ENCODE measurements at places on chromosomes 5 and 9.

DNA sequence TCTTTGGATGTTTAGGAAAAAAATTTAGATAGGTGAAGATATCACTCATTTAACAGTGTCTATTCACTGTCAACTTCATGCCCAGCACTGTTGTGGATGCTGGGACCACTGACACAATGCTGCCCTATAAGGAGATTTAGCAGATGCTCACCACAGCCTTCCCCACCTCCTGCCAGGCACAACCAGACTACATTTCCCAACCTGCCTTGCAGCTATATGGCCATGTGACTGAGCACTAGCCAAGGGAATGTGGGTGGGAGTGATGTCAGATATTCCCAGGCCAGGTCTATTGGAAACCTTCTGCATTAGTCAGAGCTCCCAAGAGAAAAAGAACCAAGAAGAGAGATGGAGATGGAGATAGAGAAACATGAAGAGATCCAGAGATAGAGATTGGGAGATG lies 302.6 kb upstream of the TAS2R1 start:
- no peak for DNase-seq

- peak; percentile 89 for DNase-seq
Observed at GRCh38 chr5:135222171-135222681, 176.8 kb downstream of the MACROH2A1 start.

DNA sequence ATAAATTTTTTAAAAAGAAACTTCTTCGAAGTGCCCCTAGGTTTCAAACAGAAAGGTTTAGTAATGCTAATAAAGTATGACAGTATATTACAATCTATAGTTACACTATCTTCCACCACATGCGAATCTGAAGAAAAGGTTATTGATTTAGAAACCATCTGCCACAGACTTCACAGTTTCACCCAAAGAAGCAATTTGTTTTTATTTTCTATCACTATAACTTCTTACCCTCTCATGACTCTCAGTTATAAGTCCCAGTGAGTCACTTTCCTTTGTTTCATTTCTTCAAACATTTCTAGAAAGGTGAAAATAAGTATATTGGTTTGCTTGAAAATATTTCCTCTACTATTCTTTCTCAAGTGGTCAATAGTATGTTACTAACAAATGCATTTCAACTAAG lies 93.6 kb downstream of the MCTP1 start:
- DNase-seq: no peak

- DNase-seq: no peak
Observed at GRCh38 chr9:78605041-78606000, 308.4 kb downstream of the PSAT1 start.

- no peak for DNase-seq
Observed at GRCh38 chr5:154264549-154265196, 74.1 kb downstream of the GALNT10 start.

DNA sequence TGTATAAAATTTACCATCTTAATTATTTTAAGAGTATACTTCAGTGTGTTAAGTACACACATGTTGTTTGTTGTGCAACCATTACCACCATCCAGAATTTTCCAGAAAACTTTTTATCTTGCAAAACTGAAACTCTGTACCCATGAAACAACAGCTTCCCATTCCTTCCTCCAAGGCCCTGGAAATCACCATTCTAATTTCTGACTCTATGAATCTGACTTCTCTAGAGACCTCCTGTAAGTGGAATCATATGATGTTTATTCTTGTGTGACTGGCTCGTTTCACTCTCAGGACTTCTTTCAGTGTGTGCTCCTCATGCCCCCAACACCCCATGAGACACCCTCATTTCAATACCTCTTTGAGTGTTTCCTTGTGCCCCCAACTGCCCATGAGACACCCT lies 60.4 kb upstream of the COL15A1 start:
- DNase-seq: no peak

DNA sequence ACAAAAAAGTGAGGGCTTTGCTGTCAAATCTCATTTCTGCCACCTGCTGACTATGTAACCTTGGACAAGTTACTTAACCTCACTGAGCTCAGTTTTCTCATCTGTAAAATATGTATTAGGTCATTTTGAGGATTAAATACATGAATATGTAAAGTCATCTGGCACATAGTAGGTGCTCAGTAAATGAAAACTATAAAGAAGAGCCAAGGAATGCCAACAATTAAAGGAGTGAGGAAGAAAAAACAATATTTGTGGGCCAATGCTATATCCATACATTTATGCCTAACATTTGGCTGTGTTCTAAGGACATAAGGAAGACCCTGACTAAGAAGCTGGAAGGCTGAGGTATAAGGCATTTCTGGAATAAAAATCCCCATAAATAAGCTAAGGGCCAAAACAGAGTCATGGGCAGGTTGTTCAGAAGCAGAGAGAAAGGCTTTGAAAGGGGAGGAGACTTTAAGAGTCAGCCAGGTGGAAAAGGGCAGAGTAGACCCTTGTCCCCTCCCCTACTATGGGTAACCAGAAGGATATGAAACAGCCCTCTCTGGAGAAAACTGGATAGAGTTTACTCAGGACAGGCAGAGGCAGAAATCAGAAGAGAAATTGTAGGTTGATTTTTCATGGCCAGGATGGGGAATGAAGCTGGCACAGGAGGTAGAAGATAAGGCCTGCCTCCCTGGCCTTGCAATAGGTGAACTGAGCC lies 47.6 kb upstream of the SIL1 start:
- DNase-seq: no peak

DNA sequence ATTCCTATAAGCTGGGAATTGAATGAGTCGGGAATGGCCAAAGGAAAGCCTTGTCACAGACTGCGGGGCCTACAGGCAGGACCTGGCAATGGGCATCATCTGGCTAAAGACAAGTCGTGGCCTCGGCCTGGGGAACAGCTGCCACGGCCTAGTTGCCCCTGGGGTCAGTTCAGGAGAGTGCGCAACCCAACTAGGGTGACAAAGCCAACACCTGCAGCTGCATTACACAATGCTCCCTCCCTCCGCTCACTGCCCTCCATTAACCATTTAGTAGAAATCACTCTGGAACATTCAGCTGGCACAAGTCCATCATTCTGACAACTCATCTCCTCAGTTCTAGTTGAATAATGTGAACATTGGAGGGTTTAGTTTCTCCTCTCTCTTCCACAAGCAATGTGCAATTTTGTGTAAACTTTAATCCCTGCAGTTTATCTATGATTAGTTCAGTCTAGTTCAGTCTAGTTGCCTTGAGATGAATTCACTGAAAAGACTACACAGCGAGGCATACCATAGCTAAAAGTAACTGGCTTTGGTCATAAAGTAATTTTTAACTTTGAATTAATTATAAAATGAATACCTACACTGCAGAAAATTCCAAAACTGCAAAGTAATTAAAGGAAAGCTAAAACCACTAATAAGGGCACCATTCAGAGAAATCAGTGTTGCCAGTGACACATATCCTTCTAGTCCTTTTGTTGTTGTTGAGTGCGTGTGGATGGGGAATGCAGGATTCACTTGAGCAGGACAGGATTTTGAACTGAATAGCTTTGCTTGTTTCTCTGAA lies 5.1 kb downstream of the GLDC start:
- DNase-seq: no peak

- DNase-seq: no peak
Observed at GRCh38 chr5:127872494-127872893, 169.3 kb downstream of the CCDC192 start.

GRCh38 chr5:68947986-68948385 lies 145.8 kb upstream of the SLC30A5 start:
- DNase-seq: no peak

DNA sequence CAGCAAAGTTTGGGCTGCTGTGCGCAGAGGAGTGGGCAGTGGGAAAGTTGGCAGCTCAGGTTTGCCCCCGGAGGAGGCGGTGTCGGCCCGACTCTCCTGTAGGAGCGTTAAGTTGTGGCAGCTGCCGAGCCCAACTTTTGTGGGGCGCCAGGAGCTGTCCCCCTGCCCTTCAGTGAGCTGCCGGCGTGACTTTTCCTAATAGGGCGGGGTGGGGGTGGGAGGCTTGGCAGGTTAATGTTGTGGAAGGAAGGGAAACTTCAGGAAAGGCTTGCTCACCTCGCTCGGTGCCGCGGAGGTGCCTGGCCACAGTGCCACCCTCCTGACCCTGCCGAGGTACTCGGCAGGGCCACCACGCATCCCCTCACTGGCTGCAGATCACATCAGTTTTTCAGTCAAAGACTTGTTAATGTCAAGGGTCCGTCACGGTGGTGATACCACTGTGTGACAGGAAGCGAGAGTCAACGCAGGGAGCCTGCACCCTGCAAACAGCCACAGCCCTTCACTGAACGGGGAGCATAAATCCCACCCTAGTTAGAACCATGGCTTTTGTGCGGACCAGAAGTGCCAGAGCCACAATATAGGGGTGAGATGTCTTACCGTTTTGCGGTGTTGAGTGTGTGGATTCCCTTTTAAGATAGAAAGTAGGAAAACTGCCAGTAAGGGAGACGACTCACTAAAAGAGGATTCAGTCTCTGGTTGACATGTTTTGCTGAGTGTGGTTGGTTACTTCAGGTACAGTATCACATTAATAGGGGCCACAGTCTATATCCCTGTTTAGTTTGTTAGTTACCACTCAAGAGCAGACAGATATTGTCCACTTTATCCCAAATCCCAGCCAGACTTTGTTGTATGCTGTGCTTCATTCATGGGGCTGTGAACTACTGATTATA lies 796 bp downstream of the LNPEP start:
- no peak for DNase-seq

DNA sequence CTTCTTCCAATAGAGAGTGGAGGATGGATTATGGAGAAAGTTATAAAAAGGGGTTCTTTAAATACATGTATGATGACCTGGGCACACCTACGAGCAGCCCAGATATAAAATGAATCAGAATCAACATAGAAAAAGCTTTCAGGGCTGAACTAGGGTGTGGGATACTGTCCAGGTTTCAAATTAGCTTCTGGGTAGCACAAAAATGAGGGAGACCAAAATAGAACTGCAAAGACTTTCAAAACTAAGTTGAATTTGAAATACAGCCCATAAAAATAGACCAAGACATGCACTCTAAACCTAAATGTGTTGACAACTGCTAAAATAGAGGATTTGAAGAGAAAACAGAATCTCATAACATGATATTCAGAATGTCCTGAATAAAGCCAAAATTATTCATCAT lies 17.0 kb downstream of the ZNF484 start:
- no peak for DNase-seq

GRCh38 chr5:173613433-173614159 lies 2.9 kb downstream of the BOD1 start:
- DNase-seq: no peak

DNA sequence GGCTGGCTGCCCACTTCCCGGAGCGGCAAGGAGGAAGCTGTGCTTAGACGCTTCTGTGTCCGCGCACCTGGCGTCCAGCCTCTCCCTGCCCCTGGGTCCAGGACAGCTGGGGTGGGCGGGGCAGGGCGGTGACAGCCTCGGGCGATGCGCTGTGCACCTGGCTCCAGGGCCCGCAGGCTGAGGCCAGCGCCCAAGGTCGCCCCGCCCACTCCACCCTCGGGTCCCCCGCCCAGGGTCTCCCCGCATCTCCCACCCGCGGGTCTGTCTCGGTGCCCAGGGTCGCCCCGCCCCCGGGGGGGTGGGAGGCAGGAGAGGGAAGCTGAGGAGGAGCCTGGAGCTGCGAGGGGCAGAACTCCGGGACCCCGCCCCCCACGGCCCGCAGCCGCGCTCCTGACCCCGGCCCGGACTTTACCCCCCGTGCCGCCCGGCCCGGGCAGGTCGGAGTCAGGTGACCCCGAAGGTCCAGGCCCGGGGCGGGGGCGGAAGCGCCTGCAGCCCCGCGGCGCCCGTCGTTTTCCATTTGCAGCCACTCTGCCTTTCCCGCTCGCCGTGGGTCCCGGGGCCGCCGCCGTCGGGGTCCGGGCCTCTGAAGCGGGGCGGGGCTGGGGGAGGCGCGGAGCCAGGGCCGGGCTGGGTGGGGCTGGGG lies at the start of gene ENTPD8:
Gene ENTPD8 (minus strand): TSS at position 69 of the 646 bp plus-strand sequence. CDS start 3,072 bp downstream, outside the sequence.
- DNase-seq: no peak

DNA sequence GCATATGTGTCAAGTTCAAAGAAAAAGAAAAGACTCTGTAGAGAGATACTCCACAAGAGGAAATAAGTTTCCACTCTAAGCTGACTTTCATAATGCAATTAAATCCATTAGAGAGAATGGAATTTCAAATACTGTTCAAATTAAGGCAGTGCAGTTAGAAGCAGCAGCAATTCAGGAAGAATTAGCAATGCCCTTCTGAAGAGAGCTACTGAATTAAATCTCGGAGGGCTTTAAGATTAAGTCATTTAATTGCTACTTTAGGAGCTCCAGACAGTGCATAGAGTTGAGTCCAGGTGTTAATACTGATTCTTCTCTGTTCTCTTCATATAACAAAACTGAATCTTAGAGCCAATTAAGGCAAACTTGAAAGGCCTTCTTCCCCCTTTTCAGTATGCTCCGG lies 8.5 kb downstream of the CDH12 start:
- DNase-seq: no peak

GRCh38 chr9:89622933-89623861 lies 18.4 kb downstream of the GADD45G start:
- no peak for DNase-seq

- DNase-seq: no peak
Observed at GRCh38 chr5:133746834-133747233, 134.5 kb upstream of the FSTL4 start.

DNA sequence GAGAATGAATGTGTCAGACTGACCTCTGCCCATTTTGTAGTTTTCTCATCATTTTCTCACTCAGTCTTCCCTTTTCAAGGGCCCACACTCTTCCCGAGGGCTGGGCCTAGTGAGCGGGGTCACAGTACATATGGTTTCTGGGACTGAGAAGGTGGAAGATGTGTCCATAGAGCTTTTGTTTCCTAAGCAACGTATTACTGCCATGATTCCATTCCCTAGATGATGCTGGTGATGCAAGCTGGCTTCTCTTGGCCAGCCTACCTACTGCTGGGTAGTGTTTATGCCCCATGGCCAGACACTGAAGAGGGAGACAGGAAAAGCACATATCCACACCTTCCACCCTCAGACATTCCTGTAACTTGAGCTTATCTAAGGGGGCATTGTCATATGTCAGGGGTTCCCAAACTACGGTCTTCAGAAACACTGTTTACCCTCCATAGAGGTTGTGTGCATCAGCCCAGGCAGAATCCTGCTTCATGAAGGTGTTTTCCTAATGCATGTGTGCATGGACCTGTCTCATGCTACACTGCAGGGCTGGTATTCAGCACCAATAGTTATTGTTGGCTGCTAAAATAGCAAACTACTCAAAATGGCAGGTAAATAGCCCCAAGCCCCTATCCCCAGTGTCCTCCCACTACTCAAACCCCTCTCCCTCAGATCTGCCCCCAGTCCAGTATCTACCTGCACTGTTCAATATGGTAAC lies 9.5 kb downstream of the IRF1 start:
- DNase-seq: no peak

DNA sequence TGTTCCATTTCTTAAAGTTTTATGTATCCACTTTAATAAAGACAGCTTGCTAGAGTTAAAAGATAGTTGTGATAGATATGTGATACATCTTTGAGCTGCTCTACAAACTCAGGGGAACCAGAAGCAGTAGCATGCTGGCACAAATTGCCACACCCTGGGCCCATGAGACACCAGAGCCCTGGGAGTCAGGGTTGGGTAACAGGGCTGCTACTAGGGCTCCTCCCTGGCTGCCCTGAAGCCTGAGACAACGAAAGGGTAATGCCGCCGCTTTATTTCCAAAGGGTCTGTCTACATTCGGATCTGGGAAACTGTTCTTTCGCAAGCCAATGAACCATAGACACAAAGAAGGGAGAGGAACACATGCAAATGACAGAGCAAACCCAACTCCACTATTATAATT lies 29.2 kb downstream of the PTPN3 start:
- no peak for DNase-seq

GRCh38 chr9:106723926-106724325 lies 139.0 kb upstream of the ZNF462 start:
- no peak for DNase-seq

Data from vagina (tissue), 2 donors.